Kidney glomerular epithelial cell (primary cell): ENCODE measurements at places on chromosomes 1 and 21.
A peak's percentile ranks its signal among the peaks of the same experiment; 100 is the strongest.

DNA sequence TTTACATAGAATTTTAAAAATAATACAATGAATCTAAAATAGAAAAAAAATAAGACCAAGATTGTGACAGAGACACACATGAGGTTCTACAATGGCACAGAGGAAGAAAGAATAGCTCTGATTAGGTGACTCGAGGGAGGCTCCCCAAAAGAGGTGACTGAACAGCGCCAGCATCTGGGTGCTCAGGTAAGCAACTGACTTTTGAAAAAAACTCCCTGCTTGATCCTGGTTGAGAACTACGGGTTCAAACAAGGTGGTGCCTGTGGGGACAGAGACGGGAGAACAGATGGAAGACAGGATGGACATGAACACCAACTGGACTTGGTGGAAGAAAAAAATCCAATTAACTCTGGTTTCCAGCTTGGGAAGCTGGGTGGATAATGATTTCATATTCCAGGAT is 22.5 kb downstream of the BATF3 start:
- DNase-seq: no peak

DNA sequence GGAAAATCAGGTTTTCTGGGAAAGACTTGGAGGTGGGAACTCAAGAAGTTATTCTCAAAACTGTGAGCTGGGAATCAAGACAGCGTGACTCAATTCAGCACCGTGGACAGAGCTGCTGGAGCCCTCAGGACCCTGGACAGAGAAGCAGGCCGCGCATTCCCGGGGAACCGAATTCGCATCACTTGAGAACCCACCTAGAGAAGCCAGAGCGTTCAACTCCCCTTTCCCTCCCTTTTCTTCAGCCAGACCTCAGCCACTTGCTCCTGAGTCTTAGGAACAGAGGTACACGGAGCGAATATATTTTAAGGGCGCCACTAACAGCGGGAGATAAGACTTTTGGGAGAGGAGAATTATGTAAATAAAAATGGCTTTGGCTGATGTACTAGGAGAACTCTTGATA is 2.0 kb upstream of the LIN28A start:
- DNase-seq: peak; percentile 45

GRCh38 chr1:59291561-59291960 is 5.3 kb upstream of the FGGY start:
- DNase-seq: no peak

DNA sequence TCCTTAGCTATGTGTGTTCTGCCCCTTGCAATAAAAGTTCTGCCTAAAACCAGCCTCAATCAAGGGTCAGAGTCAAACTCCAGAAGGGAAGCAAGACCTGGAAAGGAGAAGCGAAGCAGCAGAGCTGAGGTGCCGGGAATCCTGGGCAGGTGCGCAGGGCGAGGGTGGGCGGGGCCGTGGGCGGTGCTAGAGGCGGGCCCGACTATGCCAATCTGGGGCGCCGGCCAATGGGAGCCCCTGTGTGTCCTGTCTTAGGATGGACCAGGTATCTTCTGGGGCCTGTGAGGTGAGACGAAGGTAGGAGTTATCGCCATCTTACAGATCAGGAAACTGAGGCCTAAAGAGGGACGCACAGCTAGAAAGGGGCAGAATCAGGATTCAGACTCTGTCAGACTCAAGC is 120.3 kb downstream of the PTPRU start:
- no peak for DNase-seq

DNA sequence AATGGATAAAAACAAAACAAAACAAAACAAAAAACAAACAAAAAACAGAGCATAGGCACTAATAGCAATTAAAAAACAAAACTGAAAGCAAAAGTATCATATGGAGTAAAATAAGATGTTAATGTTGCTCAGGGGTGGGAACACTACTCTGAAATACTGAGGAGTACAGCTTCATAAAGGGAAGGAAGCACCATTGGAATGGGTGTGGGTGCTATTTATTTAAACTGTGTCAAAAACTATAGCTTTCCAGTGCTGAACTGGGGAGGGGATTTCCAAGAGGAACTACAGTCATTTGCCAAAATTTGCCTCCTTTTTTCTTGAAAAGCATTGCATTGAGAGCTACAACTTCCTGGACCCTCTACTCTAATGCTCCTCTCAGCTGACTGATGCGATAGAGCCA is 40.0 kb downstream of the SPTA1 start:
- no peak for DNase-seq

DNA sequence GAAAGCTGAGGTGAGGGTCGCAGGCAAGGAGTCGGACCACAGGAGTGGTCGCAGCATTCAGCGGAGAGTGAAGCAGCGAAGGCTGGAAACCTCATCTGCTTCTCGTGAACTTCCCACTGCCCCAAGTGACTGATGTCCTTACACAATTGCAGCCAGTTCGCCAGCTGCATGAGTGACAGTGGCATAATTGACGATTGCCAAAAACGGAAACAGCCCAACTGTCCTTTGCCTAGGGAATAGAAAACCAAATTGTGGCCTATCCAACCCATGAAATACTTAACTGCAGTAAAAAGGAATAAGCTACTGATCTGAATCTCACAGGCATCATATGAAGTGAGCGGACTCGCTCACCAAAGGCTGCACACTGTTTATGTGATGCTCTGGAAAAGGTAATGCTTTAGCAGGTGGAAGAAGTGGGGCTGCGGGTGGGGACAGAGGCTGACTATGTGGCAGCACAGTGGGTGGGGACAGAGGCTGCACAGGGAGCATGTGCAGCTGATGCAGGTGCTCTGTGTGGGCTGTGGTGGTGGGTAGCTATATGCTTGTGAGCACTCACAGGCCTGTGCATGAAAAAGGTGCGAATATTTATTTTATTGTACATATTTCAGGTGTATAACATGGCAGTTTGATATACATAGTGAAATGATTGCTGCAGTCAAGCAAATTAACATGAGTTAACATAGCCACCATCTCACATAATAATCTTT is 4.2 kb upstream of the NLRP3 start:
- DNase-seq: no peak

GRCh38 chr1:27556781-27557595 is 47.0 kb downstream of the AHDC1 start:
- DNase-seq: peak; percentile 73

GRCh38 chr1:26023826-26024225 is 2.3 kb downstream of the EXTL1 start:
- DNase-seq: no peak

DNA sequence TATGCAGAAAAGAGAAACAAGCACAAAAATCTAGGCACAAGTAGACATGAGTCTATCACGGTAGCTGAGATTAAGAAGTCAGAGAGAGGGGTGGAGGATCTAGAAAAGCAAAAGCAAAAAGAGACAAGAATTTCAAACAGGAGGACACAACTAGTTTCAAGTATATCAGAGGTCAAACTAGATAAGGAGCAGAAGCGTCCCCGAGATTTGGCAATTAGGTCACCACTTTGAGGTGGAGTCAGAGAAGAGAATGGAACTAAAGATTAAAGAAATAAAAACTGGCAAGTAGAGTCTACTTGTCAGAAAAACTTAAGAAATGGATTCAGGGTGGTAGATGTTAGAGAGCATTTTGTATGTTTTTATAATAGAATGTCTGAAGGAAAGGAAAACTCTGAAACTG is 2.3 kb downstream of the SF3B4 start:
- no peak for DNase-seq

DNA sequence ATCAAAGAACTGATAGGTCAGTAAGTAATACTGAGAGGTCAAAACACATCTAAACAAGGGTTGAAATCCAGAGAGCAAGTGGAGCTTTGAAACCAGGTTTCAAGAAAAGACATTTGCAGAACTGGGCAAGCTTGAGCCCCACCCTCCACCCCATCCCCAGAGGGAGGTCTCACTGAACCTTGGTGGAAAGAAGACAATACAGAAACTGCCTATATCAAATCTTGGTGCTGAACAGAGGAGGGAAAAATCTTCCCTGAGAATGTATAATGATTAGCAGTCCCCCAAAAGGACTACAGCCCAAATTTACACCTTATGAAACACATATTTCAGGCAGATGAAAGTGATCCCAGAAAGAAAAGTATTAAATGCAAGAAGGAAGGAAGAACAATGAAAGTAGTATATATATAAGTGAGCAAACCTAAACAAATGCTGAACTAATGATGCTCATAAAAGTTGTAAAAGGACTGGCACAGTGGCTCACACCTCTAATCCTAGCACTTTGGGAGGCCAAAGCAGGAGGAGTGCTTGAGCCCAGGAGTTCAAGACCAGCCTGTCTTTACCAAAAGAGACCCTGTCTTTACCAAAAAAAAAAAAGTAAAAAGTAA is 12.4 kb downstream of the ZBTB17 start:
- no peak for DNase-seq

GRCh38 chr1:41802532-41803501 is 115.9 kb downstream of the HIVEP3 start:
- no peak for DNase-seq

- DNase-seq: no peak
These were observed 43.0 kb downstream of the MATN1 start for GRCh38 chr1:30680429-30680828.

- DNase-seq: no peak
These were observed 29.5 kb downstream of the TFF3 start for GRCh38 chr21:42285569-42286245.

- DNase-seq: no peak
These were observed 14.1 kb upstream of the RASSF5 start for GRCh38 chr1:206493279-206493678.

DNA sequence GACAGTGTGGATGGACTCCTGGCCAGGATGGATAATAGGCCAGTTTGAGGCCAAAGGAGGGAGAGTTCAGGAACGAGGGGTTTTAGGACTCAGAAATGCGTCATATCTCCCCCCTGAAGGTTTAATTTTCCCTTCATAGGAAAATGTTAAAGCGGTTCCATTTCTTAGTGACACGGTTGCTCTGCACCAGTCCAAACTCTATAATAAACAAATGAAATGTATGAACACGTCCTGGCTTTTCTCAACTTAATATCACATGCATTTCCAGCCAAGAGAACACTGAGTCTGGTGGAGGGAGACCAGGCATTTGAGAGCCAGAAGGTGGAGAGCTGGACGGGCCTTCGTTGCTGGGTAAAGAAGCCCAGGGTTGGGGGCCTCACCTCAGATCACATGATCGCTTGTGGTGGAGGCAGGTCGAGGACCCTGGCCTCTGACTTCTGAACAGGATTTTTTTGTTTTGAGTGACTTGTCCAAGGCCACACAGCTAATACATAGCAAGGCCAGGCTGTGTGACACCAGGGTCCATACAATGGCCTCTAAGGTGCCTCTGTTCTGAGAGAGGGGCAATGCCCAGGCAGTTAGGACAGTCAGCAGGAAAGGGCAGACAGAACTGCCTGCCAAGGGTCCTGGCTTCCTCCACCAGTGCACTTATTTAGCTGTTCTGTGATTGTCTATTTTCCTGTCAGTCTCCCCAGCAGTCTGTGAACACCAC is 11.4 kb downstream of the SLC1A7 start:
- DNase-seq: no peak

DNA sequence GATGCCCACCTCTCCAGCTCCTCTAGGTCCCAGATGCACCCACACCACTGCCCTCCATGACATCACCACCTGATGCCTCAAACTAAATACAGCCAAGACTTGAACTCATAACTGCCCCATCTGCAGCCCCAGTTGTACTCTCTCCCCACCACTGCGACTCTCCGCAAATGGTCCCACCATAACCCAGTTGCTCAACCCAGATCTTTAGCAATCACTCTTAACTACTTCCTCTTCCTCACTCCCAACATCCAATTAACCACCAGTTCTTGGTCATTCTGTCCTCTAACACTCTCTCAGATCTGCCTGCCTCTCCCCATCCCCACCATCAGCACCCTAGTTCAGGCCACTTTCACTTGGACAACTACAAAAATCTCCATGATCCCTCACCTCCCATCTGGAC is 36.8 kb upstream of the PLA2G2C start:
- no peak for DNase-seq

- no peak for DNase-seq
These were observed 256.9 kb upstream of the DUSP10 start for GRCh38 chr1:221998781-221999180.

- DNase-seq: peak; percentile 44
These were observed 5.1 kb downstream of the PEF1 start for GRCh38 chr1:31639543-31639942.

GRCh38 chr1:36085686-36086526 is 2.0 kb downstream of the TEKT2 start:
- no peak for DNase-seq

DNA sequence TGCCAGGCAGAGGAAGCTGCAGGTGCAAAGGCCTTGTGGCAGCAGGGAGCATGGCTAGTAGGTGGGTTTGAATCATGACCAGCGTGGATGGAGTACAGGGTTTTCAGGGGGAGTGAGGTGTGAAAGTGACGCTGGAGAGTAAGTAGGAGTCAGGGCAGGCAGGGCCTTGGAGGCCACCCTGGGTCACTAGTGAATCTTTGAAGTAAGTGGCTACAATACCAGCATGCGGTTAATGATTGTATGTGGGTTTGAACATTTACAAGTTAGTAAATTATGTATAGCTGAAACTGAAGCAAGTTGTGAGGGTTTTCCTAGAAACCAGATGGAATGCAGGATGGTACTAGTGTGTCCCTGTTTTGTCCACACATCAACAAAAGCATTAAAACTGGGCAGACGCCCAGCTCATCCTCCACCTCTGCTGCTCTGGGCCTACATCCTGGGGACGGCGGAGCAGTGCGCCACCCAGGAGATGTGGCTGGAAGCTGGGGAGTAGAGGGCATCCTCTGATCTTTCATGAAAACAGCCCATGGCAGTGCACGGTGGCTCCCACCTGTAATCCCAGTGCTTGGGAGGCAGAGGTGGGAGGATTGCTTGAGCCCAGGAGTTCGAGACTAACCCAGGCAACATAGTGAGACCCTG is 41.2 kb upstream of the B3GALNT2 start:
- DNase-seq: peak; percentile 45
